ENCODE measurements at places on chromosomes 11 and 22. TPM values are rescaled to one million over a fixed set of nuclear protein-coding genes. Genes with fewer than 3 reads are reported as not detected.

DNA sequence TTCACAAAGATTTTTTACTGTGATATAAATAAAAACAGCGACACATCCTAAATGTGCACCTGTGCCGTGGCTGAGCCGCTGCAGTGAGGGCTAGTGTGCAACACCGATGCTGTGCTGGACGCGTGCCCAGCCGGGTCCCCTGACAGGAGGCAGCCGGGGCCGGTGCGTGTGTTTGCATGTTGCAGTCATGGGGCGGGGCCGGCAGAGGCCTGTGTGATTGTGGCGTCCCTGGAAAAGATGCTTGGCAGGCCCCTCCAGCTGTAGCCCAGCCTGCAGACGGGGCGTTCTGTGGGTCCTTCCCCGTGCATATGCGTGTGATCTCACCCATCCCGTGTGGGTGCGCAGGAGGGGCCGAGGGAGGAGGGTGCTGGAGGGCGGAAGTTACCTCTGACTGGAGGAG is 30.6 kb downstream of the MUC6 start:
- DNase-seq: no peak

DNA sequence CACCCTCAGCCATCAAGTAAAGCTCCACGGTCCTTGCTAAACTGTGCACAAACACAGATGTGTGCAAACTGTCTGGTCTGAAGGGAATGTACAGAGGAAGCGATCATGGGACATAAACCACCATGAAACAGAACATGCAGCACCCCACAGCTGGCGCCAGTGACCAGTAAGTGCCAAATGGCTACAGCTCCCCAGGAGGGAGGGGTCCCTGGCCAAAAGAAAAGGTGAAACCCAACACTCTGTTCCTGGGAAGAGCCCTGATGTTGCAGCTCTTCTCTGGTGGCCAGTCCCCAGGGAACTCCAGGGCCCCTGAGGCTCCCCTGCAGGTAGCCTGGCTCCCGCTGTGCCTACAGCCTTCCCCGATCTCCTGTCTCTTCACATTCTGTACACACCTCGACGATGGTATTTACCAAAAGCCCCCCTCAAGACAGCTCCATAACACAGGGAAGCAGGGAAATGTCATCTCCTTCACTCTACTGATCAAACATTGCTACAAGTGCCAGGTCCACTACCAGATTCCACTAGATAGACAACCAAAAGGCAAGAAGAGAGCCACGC is 2.9 kb downstream of the DGCR6L start:
- no peak for DNase-seq

DNA sequence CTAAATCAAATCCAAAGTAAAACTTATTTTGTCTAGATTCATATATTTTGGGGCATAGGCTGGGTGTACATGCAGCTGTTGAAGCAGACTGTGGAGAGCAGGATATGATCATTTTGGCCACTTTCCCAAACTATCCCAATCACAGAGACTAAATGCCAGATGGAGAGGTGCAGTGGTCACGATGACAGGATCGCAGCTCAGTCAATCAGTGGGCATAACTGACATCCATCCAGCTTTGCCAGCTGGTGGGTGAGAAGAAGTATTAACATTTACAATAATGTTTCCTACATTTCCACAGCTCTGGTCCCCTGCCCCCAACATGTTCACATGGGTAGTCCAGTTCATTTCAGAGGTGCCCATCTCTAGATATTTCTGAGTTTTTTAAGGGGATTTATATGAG is 255.5 kb upstream of the SESN3 start:
- no peak for DNase-seq

- no peak for DNase-seq
Observed at GRCh38 chr22:43449831-43450225, 38.0 kb downstream of the MPPED1 start.

GRCh38 chr11:18332302-18332701 is 9.9 kb downstream of the GTF2H1 start:
- DNase-seq: no peak

DNA sequence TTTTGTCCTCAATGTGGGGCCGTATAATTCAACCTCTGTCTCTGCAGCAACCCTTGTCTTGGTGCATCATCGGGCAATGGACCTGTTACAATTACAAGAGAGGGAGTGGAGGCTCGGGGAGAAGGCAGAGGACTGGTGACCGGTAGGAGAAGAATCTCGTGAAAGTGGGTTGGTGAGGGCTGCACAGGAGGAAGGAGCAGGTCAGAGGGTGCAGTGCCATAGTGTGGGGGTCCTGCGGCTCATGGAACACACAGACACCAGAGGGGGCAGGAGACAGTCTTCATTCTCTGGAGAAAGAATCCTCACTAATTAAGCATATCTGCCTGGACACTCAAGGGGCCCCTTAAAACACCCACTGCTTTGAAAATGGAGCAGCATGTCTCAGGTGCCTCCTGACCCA is 174.7 kb upstream of the B3GAT1 start:
- DNase-seq: no peak

DNA sequence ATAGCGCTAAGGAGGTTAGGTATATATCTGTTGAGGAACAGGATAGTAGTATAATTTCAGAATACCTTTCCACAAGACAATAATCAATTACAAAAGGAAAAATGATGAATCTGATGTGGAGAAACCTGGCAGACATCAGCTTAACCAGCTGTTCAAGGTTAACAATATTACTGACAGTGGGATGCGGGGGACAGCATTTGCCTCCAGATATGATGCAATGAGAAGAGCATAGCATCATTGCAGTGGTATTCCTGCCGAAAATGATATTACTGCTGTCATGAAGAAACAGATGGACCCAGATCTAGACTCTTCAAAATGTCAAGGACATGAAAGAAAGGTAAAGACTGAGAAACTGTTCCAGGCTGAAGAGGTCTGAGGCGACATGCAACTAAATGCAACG is 49.7 kb downstream of the RBFOX2 start:
- no peak for DNase-seq

DNA sequence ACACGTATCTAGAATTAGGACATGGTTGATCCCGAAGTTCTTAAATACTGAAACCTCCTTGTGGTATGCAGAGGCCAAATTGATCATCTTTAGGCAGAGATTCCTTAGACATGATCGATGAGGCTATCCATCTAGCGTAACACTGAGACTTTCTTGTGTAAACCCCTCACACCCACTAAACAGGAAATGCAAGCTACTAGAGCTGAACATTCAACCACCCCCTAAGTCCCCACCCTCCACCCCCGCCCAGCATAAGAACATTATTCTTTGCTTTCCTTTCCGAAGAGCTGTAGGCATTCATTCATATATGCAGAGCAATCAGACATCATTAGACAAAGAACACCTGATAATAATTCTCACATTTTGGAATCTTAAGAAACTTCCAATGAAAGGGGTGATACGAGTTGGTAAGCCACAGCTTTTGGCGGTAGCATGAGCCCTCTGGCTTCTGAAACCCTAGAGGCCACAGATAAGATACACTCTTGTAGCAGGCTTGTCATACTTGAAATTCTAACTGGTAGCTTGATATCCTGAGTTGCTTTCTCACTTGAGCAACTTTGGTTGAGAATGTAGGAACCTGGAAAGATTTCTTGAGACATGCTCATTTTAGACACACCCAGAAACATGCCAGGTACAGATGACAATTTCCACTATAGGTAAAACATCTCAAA is 42.2 kb downstream of the FLI1 start:
- DNase-seq: no peak

DNA sequence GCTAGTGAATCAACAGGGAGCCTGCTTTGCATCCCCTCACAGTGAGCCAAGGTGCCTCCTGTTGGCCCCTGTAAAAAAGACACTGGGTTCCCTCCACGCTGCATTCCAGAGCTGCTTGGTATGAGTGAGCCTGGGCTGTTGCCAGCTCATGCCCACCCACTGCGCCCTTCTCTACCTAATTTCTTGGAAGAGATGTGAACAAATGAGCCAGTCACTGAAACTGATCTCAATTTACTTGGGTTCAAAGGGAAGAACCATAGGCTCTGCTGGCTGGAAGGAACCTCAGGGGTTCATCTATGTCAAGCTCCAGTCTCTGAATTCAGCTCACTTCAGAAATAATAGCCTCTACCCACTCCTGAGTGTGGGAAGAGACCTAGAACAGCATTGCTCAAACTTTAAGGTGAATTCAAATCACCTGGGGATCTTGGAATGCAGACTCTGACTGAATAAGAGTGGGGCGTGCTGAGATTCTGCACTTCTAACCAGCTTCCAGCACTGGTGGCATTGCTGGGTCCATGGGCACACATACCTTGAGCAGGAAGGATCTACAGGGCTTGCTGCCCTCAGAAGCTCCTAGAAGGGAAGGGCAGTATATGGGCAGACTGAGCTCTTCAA is 5.4 kb upstream of the TMPRSS4 start:
- no peak for DNase-seq

DNA sequence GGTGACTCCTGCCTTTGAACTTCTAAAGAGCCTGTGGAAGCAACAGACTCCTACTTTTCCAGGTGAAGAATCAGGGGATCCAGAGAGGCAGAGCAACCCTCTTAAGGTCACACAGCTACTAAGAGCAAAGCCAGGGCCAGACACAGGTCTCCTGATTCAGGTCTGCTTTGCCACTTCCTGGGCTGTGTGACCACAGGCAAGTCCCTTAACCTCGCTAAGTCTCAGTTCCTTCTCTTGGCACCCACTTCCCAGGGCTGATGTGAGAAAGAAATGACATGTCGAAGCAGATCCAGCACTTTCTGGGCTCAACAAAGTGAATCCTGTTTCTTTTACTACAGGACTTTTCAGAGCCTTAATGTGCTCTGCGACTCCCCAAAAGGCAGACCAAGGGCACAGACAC is 30.2 kb downstream of the UQCR10 start:
- DNase-seq: no peak

GRCh38 chr11:23509023-23509422 is 648.7 kb upstream of the CCDC179 start:
- peak; percentile 17 for DNase-seq

- DNase-seq: no peak
Observed at GRCh38 chr11:33842236-33842915, 49.5 kb downstream of the LMO2 start.

- DNase-seq: no peak
Observed at GRCh38 chr11:68767672-68768071, 16.4 kb upstream of the TESMIN start.

DNA sequence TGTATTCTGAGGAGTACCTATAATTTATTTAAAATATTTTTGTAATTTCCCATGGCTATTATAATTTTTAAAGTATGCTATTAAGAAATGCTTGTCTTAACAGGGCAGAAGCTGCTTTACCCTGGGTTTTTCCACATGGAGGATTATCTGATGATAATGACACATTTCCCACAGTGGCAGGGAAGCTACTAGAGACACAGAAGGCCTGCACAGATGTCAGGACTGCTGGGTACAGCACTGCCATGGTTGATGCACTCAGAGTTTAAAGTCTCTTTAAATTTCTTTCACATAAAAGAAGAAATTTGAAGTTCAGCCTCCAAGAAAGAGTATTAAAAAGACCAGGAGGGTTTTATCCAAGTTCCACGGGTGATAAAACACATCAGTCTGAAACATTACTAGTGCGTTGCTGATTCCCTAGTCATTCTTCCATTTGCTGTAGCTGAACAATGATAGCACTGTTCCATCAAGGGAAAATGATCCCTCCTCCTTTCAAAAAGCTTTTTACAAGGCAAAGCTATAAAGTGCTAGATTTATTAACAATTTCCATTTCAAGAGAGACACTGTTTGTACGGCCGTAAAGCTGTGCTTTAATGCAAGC is 363.0 kb downstream of the CNTN5 start:
- DNase-seq: no peak

DNA sequence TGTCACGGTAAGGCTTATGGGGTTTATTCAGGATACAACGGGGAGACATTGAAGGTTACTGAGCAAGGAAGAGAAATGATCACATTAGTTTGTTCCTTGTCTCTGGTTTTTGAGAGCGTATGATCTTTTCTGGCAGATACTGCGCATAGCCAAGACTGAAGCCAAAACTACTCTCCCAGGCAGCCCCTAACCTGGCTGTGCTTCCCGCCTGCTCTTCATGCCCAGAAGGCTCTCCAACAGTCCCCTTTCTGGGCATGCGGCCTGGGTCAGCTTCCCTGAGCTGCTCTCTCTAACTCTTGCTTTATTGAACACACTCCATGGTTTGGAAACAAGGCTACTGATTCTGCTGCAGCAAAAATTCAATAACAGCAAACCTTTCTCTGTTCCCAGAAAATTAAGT is 306.6 kb downstream of the BUD13 start:
- no peak for DNase-seq

GRCh38 chr22:50070366-50070765 is 12.3 kb upstream of the TTLL8 start:
- DNase-seq: no peak

GRCh38 chr11:17594686-17595192 is 47.7 kb downstream of the OTOG start:
- DNase-seq: no peak

DNA sequence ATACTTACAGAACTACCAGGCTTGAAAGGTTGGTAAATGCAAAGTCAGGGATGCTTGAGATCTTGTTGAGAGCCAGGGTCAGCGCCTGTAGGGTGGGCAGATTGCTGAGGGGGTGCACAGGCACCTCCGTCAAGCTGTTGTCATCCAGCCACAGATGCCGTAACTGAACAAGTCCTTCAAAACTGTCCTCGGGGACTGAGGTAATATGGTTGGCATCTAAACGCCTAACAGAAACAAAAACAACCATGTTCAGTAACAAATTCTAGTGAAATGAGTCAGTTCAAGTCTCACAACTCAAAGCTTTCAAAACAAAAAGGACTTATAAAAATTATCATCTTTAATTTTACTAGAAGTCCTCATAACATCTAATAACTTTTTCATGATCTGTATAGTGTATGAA is 22.2 kb upstream of the CCDC34 start:
- DNase-seq: peak; percentile 74

- no peak for DNase-seq
Observed at GRCh38 chr11:116148056-116148455, 624.7 kb downstream of the BUD13 start.

- no peak for DNase-seq
Observed at GRCh38 chr11:86588566-86589090, 83.8 kb downstream of the ME3 start.

The CST6 gene
- not detected for total RNA-seq

The LRRC55 gene
- not detected for total RNA-seq

The ADAMTS8 gene
- not detected for total RNA-seq

The TRIM21 gene
- 10.7 TPM for total RNA-seq

The SLC1A2 gene
- 1.9 TPM for total RNA-seq

The NRGN gene
- total RNA-seq: 4.0 TPM

Measured in HFFc6 (cell line).